Left lung (tissue), 14 donors: ENCODE measurements at places on chromosomes 11 and 22. TPM values are rescaled to one million over a fixed set of nuclear protein-coding genes. Genes with fewer than 3 reads are reported as not detected.

F2 gene
- total RNA-seq: not detected

FIBIN gene
- total RNA-seq: 13.5 TPM

KRTAP5-11 gene
- total RNA-seq: not detected

FAM83F gene
- 0.73 TPM for total RNA-seq

GAL3ST3 gene
- total RNA-seq: not detected
